ENCODE measurements at places on chromosomes 16 and 17.

DNA sequence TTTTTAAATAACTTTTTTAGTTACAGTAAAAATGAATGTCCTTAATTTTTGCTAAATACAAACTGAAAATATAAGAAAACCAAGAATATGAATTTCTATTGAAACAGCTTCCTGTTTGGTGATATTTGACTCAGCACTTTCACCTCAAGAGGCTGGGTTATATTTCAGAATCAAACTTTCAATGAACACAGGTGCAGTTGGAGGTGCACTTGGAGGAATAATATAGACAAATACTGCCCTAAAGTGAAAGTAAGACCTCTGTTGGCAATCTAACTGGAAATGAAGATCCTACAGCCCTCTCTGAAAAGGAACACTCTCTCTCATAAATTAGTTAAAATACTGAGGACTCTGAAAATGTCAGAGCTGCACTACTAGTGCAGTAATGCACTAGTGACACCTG, 106.2 kb downstream of the BRIP1 start:
- no peak overlapping the region for H3K4me3 ChIP-seq
- H3K36me3 ChIP-seq: no peaks in the 10 kb centered on the region
- DNase-seq: no peak
- H3K4me1 ChIP-seq: no peaks in the 10 kb centered on the region
- no peaks in the 10 kb centered on the region for H3K27me3 ChIP-seq
- H3K27ac ChIP-seq: no peak overlapping the region

DNA sequence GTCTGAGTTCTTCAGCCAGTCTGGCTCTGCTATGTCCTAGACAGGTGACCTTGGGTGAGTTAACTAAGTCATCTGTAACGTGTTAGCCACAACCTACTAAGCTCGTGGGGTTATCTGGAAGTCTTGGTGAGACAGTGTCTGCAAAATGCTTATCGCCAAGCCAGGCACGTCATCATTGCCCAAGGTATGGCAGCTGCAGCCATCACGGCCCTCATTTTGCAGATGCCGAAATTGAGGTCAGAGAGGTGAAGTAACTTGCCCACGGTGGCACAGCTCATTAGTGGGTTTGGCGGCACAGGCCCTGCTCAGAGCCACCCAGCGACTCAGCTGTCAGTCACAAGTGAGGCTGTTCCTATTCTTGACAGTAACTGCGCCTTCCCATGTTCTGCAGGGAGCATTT, 79.8 kb downstream of the CMIP start:
- H3K36me3 ChIP-seq: no peaks in the 10 kb centered on the region
- no peak overlapping the region for H3K4me3 ChIP-seq
- peak overlapping the region; percentile 56 for H3K27ac ChIP-seq
- H3K4me1 ChIP-seq: peaks cover 22% of the 10 kb centered on the region
- DNase-seq: peak; percentile 55

GRCh38 chr17:81076141-81076679, 41.3 kb downstream of the BAIAP2 start:
- no peaks in the 10 kb centered on the region for H3K36me3 ChIP-seq
- H3K27ac ChIP-seq: no peak overlapping the region
- no peaks in the 10 kb centered on the region for H3K4me1 ChIP-seq
- no peaks in the 10 kb centered on the region for H3K27me3 ChIP-seq
- H3K4me3 ChIP-seq: no peak overlapping the region
- DNase-seq: no peak

DNA sequence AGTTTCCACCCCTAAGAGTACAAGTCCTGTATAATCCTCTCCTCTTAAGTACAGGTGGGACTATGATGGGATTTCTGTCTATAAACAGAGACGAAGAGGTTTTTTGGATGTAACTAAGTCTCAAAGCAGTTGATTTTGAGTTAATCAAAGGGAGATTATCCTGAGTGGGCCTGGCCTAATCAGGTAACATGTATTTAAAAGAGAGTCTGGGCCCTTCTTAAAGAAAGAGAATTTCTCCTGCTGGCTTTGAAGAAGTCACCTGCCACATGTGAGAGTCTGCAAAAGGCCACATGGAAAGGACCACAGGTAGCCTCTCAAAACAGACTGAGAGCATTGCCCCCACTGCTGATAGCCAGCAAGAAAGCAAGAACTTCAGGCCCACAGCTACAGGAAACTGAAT, 142.3 kb downstream of the IRX5 start:
- H3K27ac ChIP-seq: no peak overlapping the region
- H3K27me3 ChIP-seq: no peaks in the 10 kb centered on the region

- no peaks in the 10 kb centered on the region for H3K36me3 ChIP-seq
- no peaks in the 10 kb centered on the region for H3K4me1 ChIP-seq
- no peak overlapping the region for H3K4me3 ChIP-seq
Measured at GRCh38 chr17:58480090-58480489, 8.1 kb downstream of the HSF5 start.

DNA sequence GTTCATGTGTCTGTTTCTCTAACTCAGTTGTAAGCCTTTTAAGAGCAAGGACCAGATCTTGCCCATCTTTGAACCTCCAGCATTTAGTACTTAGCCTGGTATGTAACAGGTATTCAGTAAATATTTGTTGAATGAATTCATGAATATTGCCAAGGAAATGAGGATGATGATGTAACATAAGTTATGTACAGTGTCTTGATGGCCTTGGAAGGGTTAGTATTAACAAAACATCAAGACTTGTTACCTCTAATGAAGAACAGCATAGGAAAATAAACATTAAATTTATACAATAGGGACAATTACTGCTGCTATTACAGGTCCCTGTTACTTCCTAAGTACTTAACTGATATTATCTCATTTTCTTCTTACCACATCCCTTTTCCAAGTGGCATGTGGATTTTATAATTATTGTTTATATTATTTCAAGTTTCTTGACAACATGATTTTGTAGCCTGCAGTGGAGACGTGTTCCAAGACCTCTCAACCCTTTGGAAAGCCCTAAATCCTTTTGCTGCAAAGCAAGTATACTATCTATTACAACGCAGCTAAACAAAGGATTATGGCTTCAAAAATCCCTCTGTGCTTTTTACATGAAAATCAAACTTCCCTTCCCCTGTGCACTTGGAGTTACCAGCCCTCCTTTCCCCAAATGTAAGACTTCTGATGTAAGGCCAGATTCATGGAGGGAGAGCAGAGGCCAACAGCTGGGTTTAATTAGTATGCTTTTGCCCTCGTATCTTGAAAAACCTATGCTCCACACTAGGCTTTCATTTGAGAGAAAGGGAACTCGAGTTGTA, 77.4 kb upstream of the SMIM36 start:
- no peaks in the 10 kb centered on the region for H3K36me3 ChIP-seq
- H3K27me3 ChIP-seq: no peaks in the 10 kb centered on the region
- no peak overlapping the region for H3K4me3 ChIP-seq
- DNase-seq: no peak
- H3K27ac ChIP-seq: no peak overlapping the region
- no peaks in the 10 kb centered on the region for H3K4me1 ChIP-seq

DNA sequence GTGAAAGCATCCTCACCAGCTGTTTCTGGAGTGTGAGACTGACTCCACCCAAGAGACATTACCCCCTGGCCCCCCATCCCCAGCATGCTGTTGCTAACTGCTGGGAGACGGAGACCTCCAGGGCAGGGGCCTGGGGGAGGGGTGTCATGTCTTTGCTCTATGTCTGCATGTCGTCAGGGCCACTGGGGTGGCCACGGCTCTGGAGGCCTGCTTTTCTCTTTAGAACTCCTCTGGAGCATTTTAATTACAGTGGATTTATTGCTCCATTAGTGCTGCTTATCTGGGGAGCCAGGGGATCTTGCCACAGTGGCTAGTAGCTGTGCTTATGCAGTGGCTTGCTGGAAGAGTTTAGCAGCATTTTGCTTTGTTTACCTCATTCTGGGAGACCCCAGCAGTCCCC, 32.3 kb downstream of the CLEC16A start:
- H3K27ac ChIP-seq: no peak overlapping the region
- H3K36me3 ChIP-seq: peaks cover 30% of the 10 kb centered on the region
- DNase-seq: no peak

- no peak for DNase-seq
- H3K27ac ChIP-seq: no peak overlapping the region
- H3K36me3 ChIP-seq: no peaks in the 10 kb centered on the region
- H3K4me1 ChIP-seq: no peaks in the 10 kb centered on the region
- no peak overlapping the region for H3K4me3 ChIP-seq
Measured at GRCh38 chr16:52494621-52495020, 52.3 kb downstream of the TOX3 start.

DNA sequence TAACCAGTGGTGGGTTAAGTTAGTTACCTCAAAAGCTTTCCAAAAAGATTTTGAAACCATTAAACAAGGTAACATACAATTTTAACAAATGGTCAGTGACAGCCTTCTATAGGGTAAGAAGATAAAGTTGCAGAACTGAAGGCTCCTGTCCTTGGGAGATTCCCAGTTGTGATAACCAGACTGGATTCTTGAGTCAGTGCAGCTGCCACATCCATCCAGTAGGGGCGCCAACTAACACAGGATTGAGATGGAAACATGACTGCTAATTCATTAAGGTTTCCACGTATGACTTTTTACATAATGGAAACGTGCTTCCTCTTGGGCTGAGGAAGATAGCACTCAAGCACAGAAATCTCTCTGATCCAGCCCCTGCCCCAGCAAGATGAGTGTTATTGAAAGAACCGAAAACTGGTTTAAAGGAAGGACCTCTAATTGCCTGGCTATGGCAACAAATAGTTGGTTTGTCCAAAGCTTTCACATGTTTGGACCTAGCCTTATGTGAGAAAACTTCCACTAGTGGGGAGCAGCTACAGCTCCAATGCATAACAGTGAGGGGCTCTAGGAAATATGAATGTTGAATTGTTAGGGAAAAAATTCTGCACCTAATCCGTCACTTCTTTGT, 269.8 kb upstream of the MYOCD start:
- H3K4me1 ChIP-seq: no peaks in the 10 kb centered on the region
- no peak overlapping the region for H3K27ac ChIP-seq
- no peaks in the 10 kb centered on the region for H3K27me3 ChIP-seq

GRCh38 chr17:75271233-75271954, 363 bp upstream of the MIF4GD start:
- H3K27me3 ChIP-seq: no peaks in the 10 kb centered on the region
- H3K36me3 ChIP-seq: peaks cover 8% of the 10 kb centered on the region
- H3K27ac ChIP-seq: peak overlapping the region; percentile 84
- H3K4me3 ChIP-seq: peak overlapping the region; percentile 66
- H3K4me1 ChIP-seq: peaks cover 20% of the 10 kb centered on the region

DNA sequence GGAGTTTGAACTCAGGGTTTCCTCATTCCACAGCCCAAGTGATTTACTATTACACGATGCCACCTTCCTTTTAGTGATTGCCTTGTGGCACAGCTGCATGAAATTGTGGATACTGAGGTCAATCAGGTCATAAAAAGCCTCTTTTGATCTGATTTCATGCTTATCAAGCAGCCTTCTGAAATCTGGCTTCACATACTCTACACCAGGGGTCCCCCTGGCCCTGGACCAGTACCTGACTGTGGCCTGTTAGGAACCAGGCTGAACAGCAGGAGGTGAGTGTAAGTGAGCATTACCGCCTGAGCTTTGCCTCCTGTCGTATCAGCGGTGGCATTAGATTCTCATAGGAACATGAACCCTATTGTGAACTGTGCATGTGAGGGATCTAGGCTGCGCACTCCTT, 13.8 kb downstream of the SLFN5 start:
- H3K27ac ChIP-seq: no peak overlapping the region
- DNase-seq: no peak
- peaks cover 25% of the 10 kb centered on the region for H3K4me1 ChIP-seq
- H3K36me3 ChIP-seq: peaks cover 59% of the 10 kb centered on the region
- H3K27me3 ChIP-seq: no peaks in the 10 kb centered on the region
- H3K4me3 ChIP-seq: no peak overlapping the region

GRCh38 chr16:88118376-88118775, 167.1 kb downstream of the BANP start:
- H3K36me3 ChIP-seq: no peaks in the 10 kb centered on the region
- H3K27ac ChIP-seq: no peak overlapping the region
- no peak overlapping the region for H3K4me3 ChIP-seq
- H3K4me1 ChIP-seq: no peaks in the 10 kb centered on the region
- DNase-seq: no peak

Data from effector memory CD4-positive, alpha-beta T cell (primary cell).